DMS53 (cell line): ENCODE measurements at places on chromosomes 11 and 22.

DNA sequence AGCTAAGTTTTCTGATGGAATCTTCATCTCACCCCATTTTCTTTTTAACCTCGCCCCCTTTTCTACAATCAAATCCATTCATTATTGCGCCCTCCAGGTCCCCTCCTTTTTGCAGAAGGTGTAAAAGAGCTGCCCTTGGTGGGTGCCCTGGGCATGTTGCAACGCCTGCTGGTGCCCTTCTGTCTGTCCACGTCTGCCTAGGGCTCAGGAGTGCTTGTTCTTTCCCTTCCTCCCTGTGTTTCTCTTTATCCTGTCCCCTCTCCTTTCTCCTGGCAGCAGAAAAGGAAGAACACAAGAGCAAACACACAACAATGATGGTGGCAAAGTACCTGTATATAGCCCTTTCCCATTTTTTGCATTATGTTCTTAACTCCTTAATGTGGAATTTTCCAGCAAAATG is 6.2 kb upstream of the TLCD5 start:
- no peak for DNase-seq

DNA sequence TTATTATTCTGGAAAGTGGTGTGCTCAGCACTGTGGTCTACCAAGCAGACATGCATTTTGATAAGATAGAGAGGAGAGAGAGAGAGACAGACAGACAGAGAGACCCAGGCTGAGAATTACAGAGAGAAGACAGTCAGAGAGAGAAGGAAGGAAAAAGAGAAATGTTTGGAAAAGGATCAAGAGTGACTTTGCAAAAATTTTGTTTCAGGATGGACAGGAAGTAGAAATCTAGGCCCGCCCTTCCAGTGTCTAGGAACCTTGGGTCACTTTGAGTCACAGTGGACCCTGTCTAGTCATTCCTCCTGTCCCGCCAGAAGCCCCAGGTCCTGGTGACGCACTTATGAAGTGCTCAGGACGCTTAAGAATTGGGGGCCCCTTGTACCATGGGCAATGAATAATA is 166.7 kb downstream of the ST3GAL4 start:
- DNase-seq: no peak

DNA sequence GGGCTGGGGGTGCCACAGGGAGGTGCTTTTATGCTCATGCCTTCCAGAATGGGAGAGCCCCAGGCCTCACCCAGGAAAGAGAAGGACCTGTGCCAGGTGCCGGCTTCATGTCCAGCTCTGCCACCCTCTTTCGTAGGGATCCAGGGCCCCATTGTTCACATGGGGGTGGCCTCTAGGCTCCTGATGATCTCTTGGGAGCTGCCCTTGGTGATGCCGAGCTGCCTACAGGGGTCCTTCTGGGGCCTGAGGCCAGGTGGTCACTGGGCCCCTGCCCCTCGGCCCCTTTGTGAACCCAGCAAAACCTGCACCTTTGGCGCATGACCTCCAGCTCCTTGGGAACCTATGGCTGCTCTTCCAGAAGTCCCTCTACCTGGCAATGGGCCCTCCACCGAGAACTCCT is 41.4 kb upstream of the SMIM38 start:
- no peak for DNase-seq

- peak; percentile 89 for DNase-seq
Measured at GRCh38 chr11:74282914-74283371, 28.5 kb downstream of the P4HA3 start.

DNA sequence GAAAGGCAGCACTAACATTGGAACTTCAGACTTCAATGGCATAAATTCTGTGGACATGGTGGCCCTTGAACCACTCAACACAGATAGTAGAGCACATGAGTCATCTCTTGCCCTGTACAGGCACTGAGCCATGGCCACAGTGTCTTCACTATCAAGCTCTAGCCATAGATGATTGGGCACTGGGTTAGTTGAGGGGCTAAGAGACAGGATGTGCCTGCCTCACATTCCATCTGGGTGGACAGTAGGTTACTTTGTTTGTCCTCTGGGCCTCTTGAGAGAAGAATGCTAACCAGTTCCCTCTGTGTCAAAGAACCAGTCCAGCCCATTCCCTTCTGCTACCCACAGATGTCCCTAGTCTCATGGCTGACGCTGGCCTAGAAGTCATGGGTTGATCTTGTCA is 39.8 kb downstream of the OR6Q1 start:
- peak; percentile 56 for DNase-seq

DNA sequence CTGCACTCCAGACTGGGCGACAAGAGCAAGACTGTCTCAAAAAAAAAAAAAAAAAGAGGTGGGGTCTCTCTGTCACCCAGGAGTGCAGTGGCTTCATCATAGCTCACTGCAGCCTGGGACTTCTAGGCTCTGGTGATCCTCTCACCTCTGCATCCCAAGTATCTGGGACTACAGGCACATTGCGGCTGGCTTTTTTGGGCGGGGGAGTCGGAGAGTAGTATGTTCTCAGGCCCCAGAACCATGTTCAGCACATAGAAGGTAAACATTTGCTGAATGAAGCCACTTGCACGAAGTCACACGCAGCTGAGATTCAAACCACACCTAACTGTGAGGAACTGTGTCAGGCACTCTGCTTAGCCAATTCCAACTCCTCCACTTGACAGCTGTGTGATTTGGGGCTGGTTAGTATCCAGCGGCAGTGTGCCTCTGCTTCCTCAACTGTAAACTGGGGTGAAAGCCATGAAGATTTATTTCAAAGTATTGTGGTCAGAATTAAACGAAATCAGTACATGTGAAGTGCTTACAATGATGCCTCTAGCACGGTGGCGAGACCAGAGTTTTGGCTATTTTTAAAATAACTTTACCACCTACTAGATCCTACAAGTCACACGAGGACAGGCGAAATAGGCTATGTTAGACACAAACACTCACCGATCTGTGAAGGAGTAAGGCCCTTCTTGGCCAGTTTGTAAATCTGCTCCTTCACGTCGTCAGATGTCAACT is 789 bp downstream of the RPS13 start:
- peak; percentile 23 for DNase-seq

DNA sequence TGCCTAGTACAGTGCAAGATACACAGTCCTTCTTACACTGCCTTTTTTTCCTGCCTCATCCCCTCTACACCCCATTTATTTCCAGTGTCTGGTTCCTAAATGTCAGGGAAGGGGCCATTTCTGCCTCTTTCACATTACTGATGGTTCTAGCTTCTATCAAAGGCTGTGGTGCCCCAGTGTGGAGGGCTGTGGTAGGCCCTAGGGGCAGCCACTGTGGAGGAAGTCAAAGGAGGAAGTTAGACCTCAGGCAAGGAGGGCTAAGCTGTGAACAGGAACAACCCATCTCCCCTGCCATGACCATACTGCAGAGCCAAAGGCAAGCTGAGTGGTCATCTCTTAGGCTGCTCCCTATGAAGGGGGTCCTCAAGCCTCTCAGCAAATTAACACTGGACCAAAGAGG is 81.9 kb upstream of the CRTAM start:
- DNase-seq: no peak

DNA sequence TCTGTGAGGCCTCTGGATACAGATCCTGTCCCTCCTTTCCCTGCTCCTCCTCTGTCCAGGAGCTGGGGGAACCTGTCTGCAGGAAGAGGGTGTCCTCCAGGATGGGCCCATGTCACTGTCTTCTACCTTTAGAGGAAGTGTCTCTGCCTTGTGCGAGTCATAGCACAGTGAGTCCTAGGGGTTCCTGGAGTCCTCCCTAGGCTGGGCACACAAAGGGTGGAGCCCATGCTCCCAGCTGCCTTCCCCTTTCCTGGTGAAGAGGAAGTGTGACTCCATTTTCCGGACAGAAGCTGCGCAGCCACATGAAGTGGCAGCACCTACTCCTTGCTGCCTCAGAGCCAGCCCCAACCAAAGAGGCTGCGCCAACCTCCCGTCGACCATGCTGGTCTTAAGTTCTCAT is 112.2 kb downstream of the CTTN start:
- no peak for DNase-seq

DNA sequence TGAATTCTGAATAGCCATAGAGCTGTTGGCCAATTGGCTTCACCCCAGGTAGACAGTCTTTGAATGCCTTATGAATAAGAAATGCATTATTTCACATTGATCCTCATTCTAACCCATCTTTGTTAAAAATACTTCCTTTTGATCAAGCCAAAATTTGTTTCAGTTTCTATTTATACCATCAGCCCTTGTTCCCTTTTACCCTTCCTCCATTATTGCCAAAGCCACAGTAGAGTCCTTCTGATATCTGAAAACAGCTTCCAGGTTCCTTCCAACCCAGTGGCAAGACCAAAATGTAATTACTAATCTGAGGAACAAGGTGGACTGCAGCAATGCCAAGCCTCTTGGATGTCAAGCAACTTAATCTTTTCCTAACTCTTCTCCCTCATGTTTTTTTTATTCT is 458.8 kb downstream of the BUD13 start:
- no peak for DNase-seq

- no peak for DNase-seq
Measured at GRCh38 chr11:62143727-62144126, 19.9 kb downstream of the INCENP start.

GRCh38 chr22:36027579-36027934 is 1.1 kb downstream of the RBFOX2 start:
- DNase-seq: peak; percentile 33

- DNase-seq: peak; percentile 35
Measured at GRCh38 chr11:128690665-128691101, 3.2 kb upstream of the FLI1 start.

DNA sequence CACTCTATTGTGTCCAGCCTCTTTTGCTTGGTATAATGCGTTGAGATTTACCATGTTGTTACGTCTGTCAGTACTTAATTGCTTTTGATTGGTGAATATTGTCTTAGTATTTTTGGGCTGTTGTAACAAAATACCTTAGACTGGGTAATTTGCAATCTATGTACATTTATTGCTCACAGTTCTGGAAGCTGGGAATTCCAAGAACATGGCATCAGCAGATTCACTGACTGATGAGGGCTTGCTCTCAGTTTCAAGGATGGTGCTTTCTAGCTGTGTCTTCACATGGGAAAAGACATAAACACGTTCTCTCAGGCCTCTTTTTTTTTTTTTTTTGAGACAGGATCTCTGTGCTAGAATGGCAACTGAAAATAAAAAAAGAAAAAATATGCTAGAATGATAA is 46.7 kb upstream of the INCENP start:
- DNase-seq: no peak

DNA sequence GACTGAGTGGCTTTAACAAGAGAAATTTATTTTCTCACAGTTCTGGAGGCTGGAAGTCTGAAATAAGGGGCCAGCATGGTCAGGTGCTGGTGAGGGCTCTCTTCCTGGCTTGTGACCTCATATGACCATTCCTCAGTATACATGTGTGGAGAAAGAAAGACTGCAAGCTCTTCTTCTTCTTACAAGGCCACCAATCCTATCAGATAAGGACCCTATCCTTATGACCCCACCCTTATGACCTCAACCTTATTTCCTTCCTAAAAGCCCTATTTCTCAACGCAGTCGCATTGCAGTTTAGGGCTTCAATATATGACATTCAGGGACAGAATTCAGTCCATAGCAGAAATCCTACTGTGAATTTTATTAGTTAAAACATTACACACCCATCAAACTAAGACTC is 124.4 kb upstream of the RAG2 start:
- DNase-seq: no peak

GRCh38 chr11:11152877-11153276 is 200.2 kb downstream of the CSNK2A3 start:
- no peak for DNase-seq

GRCh38 chr11:12182676-12183541 is 72.5 kb downstream of the MICAL2 start:
- DNase-seq: peak; percentile 16

- DNase-seq: peak; percentile 96
Measured at GRCh38 chr11:72398058-72398758, 36.1 kb downstream of the CLPB start.

GRCh38 chr11:117827521-117828511 is 3.3 kb upstream of the FXYD2 start:
- DNase-seq: peak; percentile 37

- no peak for DNase-seq
Measured at GRCh38 chr11:128938156-128938885, 4.3 kb downstream of the TP53AIP1 start.

- peak; percentile 45 for DNase-seq
Measured at GRCh38 chr11:60059052-60059451, 2.6 kb downstream of the MS4A3 start.

DNA sequence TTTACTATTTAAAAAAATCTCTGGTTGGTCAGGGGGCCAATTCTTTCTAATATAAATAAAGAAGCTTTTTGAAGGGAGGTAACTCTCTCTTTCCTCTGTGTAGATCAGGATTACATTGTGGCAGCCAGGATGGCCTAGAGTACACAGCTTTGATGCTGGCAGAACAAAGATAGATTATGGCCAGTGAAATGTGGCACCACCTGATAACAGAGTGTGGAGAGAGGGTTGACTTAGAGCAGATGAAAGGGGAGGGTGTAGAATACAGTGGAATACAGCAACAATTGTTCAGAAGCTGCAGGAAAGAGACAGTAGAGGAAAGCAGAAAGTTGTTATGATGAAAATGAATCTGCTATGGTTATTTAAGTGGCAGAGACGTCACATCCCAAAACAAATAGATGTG is 99.0 kb downstream of the FAR1 start:
- DNase-seq: no peak

DNA sequence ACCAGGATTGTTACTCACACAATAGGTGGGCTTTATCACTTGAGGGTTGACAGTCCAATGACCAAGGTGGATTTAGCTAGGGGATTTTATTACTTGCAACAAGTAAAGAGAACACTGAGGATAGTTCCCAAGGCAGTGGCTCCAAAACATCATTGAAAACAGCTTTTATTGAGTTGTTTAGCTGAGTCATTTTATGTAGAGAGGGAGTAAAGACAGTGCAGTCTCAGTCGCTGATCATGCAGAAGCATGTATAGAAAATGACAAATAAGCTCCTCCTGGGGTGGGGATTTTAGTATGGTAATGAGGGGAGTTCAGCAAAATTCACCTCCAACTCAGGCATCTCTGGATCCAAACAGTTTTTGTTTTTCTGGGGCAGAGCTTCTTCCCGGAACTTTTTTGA is 163.0 kb upstream of the CCDC179 start:
- no peak for DNase-seq

GRCh38 chr22:19271273-19271855 is 20.2 kb downstream of the CLTCL1 start:
- no peak for DNase-seq

- DNase-seq: no peak
Measured at GRCh38 chr11:127624306-127624856, 623.8 kb upstream of the KIRREL3 start.

DNA sequence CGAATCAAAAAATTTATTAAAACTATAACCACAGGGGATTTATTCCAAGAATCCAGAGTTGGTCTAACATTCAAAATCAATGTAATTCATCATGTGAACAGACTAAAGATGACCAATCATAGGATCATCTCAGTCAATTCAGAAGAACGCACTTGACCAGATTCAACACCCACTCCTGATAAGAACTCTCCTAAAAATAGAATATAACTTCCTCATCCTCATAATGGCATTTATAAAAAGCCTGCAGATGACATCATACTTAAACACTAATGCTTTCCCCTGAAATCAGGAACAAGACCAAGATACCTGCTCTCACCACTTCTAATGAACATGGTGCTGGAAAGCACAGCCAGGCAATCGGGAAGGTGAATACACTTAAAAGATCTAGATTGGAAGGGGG is 10.5 kb upstream of the MUC2 start:
- no peak for DNase-seq
